Activated CD8-positive, alpha-beta memory T cell treated with anti-CD3 and anti-CD28 coated beads, Interleukin-2, amount 10 ng/mL, durations not matched to agents 7 days and 5 days (primary cell): ENCODE measurements at places on chromosomes 7 and 10. TPM values are rescaled to one million over a fixed set of nuclear protein-coding genes. Genes with fewer than 3 reads are reported as not detected.

DNA sequence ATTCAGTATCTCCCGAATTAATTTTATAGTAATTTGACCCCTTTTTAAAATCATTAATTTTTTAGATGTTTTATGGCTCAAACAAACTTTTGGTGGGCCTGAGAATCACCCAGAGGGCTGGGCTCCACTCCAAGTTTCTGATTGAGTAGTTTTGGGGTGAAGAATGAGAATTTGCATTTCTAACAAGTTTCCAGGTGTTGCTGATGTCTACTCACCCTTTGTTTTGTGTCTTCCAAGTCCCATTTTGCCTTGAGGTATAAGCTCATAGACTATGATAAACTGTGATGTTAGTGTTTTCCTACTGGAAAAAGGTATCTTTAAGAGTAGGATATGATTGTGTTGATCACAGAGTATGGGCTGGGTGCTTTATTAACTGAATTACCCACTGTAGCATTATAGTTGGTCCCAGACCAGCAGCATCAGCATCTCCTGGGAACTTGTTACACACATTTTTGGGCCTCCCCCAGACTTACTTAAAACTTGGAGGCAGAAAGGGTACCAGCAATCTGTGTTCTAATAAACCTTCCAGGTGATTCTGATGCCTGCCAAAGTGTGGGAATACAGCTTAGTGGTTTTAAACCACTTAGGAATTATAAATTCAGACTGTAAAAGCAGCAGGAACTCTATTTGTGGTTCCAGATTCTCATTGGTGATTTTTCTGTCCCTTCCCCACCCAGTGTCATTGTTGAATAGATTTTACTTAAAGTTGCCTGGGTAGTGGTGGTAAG, 19.1 kb downstream of the ZNRF2 start:
- DNase-seq, result no peak

DNA sequence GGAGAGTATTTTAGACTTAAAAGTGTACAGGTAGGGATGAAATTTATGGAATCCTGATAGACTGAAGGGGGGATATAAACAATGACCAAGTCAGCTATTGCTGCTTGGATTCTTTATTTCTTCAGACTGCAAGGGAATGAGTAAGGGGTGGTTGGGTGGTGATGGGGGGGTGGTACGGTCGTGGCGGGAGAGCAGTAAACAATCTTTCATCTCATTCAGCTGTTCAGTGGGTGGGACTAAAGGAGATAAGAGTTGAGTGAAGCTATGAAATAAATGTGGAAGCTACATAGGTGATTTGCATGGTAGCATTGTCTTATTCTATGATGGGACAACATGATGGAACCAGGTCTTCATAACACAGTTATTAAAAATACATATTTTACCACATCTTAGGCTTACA, 1.8 kb downstream of the SEPTIN7 start:
- DNase-seq, result no peak

OPN1SW gene
- not detected for total RNA-seq

- DNase-seq, result no peak
These were observed 803 bp downstream of the GOLGA7B start for GRCh38 chr10:97850446-97850845.

DNA sequence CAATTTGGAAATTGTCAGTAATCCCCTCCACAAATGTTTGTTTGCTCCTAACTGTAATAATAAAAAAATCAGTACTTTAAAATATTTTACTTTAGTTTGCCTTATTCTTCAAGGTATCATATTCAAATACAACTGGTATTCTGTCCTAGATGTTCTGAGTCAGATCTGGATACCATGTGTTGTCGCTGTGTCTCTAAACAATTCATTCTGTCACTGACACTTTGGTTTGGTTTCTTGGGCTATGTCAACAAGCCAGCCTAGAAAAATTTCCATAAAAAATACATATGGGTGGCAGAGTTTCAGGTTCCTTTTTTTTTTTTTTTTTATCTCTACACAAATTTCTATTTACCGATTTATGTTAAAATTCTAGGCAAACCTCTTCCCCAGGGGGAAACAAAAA, 33.2 kb upstream of the SEMA3D start:
- no peak for DNase-seq
